ENCODE measurements at places on chromosomes 1 and 21. TPM values are rescaled to one million over a fixed set of nuclear protein-coding genes. Genes with fewer than 3 reads are reported as not detected.

Gene HEATR1
- 29.2 TPM for total RNA-seq

Gene SIM2
- 0.13 TPM for total RNA-seq

Gene PLPPR5
- total RNA-seq: not detected

Gene ANKRD65
- 0.39 TPM for total RNA-seq

Gene ZC3H12A
- total RNA-seq: 26.5 TPM

Gene GBP3
- total RNA-seq: 19.3 TPM

Gene F3
- total RNA-seq: 114 TPM

Gene NR1I3
- not detected for total RNA-seq

Gene CCDC27
- total RNA-seq: not detected

Gene TNNT2
- under 0.01 TPM for total RNA-seq

Gene SPATA45
- not detected for total RNA-seq

Gene OR10K1
- total RNA-seq: not detected

Gene CXADR
- 0.91 TPM for total RNA-seq

Gene ADORA3
- total RNA-seq: not detected

Gene FCRL5
- total RNA-seq: not detected

Gene CFHR3
- total RNA-seq: not detected

Gene PLEKHN1
- total RNA-seq: 0.66 TPM

Gene LIN28A
- not detected for total RNA-seq

Gene HAX1
- 69.5 TPM for total RNA-seq

Gene REN
- not detected for total RNA-seq

Gene ZBTB40
- 13.7 TPM for total RNA-seq

Gene KMO
- 0.33 TPM for total RNA-seq

Gene RAB25
- not detected for total RNA-seq

Gene NRDC
- 109 TPM for total RNA-seq

Gene C4BPB
- not detected for total RNA-seq

Gene SGIP1
- total RNA-seq: 29.0 TPM

Gene NTNG1
- total RNA-seq: 6.4 TPM

Gene HAPLN2
- not detected for total RNA-seq

Gene LDLRAD2
- 0.13 TPM for total RNA-seq

Gene CATSPER4
- not detected for total RNA-seq

Gene CDK18
- total RNA-seq: 11.1 TPM

All from smooth muscle cell of the pulmonary artery (primary cell).